Naive thymus-derived CD8-positive, alpha-beta T cell (primary cell): ENCODE measurements at places on chromosomes 5 and 9. TPM values are rescaled to one million over a fixed set of nuclear protein-coding genes. Genes with fewer than 3 reads are reported as not detected.

Gene SIGMAR1
- 78.4 TPM for polyA plus RNA-seq

Gene ADRA1B
- polyA plus RNA-seq = not detected

Gene CARD9
- 0.12 TPM for polyA plus RNA-seq

Gene PHYHD1
- polyA plus RNA-seq = 6.2 TPM

Gene OR1L4
- not detected for polyA plus RNA-seq

Gene SLC6A18
- not detected for polyA plus RNA-seq

Gene TMEM171
- polyA plus RNA-seq = 5.4 TPM
